ENCODE measurements at places on chromosomes 3 and 15. TPM values are rescaled to one million over a fixed set of nuclear protein-coding genes. Genes with fewer than 3 reads are reported as not detected.
A peak's percentile ranks its signal among the peaks of the same experiment; 100 is the strongest.

CELSR3 gene
- 0.59 TPM for total RNA-seq

DNA sequence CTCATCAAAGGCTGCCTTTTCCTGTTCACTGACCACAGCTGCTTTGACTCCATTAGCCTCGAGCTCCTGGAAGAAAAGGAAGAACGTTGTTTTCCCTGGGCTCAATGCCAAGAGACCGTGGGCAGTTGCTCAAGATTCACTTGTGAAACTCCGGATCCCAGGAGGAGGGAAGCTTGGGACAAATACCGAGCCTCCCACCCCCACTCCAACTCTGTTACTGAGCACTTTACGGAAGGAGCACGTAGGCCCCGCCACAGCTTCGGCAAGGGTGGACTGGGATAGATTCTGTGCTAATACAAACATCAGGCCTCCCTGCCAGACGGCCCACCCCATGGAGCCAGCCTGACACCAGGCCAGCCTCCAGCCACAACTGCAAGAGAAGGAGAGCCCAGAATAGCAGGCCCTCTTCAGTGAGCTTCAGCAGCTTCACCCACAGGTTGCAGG, 10.8 kb upstream of the FANCD2 start:
- peak overlapping the region; percentile 88 for H3K27ac ChIP-seq
- H3K36me3 ChIP-seq, result peaks cover 19% of the 10 kb centered on the region
- no peaks in the 10 kb centered on the region for H3K27me3 ChIP-seq
- peak overlapping the region; percentile 15 for H3K4me3 ChIP-seq

DNA sequence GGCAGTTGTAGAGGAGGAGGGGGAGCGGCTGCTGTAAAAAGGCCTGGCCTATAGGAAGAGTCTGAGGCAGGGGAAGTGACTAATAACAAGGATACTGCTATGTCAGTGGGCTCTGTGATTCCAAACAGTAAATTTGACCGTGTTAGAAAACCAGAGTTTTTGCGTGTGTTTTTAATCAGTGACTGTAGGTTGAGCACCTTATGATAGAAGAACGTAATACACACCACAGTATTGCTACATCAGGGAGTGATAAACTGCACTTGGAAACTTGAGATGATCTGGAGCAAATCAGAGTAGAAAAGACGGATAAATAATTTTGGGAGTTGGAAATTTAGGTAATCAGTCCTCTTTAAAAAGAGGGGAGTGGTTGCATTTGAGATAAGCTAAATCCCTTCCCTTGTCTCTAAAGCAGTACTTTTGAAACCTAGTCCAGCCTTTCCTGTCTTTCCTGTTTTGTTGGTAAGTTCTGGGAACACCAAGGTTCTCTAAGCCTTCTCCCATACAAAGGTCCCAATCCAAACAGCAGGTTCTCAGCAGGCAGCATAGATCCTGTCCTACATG, 130.5 kb upstream of the NR2E3 start:
- no peak overlapping the region for H3K4me3 ChIP-seq
- H3K4me1 ChIP-seq, result peaks cover 51% of the 10 kb centered on the region
- no peak for DNase-seq

- no peaks in the 10 kb centered on the region for H3K27me3 ChIP-seq
- no peaks in the 10 kb centered on the region for H3K4me1 ChIP-seq
- no peak overlapping the region for H3K4me3 ChIP-seq
- H3K27ac ChIP-seq, result no peak overlapping the region
These were observed 60.0 kb upstream of the IL12A start for GRCh38 chr3:159928666-159929065.
